ENCODE measurements at places on chromosomes 2 and 18.

DNA sequence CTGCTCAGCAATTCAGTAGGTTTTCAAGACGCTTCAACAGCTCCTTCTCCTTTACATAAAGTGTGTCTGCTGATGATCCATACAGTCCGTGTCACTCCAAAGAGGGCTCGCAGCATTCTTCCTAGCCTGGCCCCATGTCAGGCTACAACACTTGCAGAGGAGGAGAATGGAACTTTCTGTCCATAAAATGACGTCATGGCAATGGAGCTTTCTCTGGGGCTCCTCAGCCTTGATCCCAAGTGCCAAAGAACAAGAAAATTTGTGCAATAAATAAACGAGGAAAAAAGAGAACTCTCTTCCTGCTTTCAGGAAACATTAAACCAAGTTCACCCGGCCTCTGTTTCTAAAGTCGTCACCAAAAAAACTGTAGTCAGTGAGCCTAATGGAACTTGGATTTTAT is 199.5 kb upstream of the MEIS1 start:
- no peak for DNase-seq

- no peak for DNase-seq
These were observed 46.8 kb upstream of the GPC1 start for GRCh38 chr2:240388471-240389301.

- DNase-seq = peak; percentile 80
These were observed 7.6 kb downstream of the CTIF start for GRCh38 chr18:48546396-48546795.

DNA sequence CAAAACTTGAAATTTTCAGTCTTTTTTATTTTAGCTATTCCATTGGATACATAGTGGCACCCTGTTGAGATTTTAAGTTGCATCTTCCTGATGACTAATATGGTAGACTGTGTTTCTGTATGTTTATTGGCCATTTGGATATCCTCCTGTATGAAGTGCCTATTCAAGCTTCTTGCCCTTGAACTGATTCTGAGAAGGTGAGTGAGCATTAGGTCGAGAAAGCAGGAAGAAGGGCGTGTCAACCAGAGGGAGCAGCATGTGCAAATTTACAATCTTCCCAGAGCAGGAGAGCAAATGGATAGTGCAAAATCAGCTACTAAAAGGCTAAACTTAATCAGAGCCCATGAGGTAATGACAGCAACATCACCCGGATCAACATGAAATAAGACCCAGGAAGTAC is 8.6 kb downstream of the INPP1 start:
- no peak for DNase-seq

DNA sequence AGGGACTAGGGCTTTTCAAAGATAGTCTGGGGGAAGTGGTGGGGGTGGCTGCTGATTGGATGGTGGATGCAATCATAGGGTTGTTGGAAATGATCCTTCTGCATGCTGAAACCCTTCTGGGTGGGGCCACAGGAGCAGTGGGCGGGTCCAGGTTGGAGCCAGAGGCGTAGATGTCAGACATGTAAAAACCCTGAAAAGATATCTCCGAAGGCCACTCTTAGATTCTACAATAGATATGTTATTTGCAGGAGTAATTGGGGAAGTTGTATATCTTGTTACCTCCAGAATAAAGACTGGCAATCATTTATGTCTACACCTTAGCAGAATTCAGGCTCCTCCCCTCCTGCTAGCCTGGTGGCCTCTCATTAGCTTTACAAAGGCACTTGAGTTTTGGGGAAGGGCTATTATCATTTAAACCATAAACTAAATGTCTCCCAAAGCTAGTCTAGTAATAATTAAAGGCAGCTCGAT is 8.2 kb upstream of the FAM98A start:
- DNase-seq = no peak

- no peak for DNase-seq
These were observed 17.4 kb downstream of the COPS7B start for GRCh38 chr2:231803501-231804138.

GRCh38 chr18:13441736-13442135 is 223.2 kb downstream of the LDLRAD4 start:
- no peak for DNase-seq

- DNase-seq = no peak
These were observed 289.5 kb upstream of the MYT1L start for GRCh38 chr2:2620604-2621003.

DNA sequence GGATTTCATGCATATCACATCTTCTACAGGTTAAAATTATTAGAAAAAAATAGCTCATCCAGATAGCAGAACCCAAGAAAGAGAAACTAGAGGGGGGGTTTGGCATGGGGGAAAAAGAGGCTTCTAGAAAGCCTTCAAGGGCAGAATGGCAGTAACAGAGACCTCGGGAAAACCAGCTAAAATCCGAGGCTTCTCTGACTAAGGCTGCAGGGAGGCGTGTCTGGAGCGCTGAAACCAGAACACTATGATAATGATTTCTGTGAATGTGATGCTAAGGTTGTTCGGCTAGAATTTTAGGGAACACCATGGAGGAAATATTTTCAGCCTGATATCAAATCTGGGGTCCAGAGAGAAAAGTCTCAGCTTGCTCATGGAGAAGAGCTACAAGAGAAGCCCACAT is 73.0 kb downstream of the ATP8B1 start:
- DNase-seq = no peak

DNA sequence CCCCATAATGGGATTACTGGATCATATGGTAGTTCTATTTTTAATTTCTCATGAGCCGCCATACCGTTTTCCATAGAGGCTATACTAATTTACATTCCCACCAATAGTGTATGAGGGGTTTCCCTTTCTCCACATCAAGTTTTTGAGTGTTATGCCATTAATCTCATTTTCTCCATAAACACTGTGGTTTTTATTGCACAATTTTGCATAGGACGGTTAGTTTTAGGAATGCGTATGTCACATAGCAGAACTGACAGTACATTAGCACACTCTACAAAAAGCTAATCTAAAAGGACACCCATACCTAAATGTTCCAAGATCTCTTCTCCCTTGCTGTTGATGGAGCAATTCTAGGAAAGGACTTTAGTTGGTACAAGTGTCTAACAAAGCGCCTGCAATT is 32.5 kb downstream of the DARS1 start:
- peak; percentile 16 for DNase-seq

DNA sequence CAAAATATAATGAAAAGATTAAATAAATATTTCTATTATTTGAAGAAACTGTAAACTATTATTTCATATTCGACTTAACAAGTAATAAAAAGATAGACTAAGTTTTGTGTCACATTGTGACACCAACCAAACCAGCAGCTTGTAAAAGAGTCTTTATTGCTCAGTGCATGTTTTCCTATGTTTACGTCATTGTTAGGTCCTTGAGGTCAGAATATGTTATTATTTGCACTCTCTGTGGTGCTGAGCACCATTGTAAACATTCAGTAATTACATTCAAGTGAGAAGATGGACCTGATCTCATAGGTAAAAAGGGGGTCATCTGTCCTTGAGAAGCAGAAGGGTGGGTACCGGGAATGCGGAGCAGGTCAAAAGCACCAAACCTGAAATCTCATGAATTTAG is 1999.1 kb upstream of the CELF4 start:
- no peak for DNase-seq

- DNase-seq = no peak
These were observed 94.2 kb downstream of the LRRC30 start for GRCh38 chr18:7325126-7325430.

DNA sequence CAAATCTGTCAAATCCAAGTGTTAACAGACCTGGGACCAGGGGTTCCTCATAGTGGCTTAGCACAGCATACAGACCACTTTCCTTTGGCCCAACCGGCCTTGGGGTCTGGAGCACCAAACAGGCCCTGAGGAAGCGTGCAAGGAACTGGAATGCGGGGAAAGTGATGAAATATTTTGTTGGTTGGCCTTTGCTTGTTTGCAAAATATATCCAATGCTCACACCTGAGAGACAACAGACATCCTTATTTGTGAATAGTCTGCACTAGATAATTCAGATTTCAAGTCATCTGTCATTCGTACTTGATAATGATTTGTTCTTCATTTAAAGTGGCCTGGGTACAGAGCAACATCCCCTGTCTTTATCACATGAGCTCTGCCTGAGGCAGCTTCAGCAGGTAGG is 43.5 kb downstream of the ABCG8 start:
- DNase-seq = no peak

DNA sequence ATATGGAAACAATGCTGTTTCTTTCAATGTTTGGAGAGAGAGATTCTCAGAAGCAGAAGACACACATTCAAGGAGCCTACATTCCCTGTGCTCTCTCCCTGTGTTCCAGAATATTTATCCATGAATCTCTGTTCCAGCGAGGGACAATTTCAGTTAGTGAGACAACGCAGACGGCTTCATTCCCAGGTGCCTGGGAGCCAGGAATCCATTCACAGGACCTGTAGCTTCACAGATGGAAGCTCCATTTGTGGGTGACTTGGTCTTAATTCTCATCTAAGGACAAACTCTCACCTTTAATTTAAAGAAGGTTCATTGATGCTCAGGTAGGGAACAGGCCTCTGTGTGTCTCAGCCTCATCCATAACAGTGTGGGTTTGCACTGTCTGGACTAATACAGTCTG is 1156.6 kb downstream of the RPIA start:
- no peak for DNase-seq

GRCh38 chr2:217228732-217229131 is 368.9 kb upstream of the TNP1 start:
- no peak for DNase-seq

DNA sequence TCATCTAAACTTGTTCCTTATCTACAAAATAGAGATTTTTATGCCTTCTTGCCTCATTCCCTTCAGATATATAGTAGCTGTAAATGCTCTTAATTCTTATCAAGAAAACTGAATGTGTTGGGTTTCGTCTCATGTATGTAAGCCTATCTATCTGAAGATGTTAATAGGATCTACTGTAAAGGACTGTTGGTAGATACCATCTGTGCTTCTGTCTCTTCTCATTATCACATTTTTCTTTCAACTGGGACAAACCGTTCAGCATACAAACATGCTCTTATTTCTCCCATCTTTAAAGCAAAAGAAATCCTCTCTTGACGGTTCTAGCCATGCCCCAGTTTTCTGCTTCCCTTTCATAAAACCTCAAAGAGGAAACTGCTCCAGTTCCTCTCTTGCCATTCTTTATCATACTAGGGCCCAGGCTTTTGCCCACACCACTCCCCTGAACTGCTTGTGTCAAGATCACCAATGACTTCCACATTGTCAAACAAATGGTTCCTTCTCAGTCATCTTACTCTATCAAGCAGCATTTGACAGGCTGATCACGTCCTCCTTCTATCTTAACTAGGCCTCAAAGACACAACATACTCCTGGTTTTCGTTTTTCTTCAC is 88.7 kb downstream of the ARHGEF33 start:
- no peak for DNase-seq

DNA sequence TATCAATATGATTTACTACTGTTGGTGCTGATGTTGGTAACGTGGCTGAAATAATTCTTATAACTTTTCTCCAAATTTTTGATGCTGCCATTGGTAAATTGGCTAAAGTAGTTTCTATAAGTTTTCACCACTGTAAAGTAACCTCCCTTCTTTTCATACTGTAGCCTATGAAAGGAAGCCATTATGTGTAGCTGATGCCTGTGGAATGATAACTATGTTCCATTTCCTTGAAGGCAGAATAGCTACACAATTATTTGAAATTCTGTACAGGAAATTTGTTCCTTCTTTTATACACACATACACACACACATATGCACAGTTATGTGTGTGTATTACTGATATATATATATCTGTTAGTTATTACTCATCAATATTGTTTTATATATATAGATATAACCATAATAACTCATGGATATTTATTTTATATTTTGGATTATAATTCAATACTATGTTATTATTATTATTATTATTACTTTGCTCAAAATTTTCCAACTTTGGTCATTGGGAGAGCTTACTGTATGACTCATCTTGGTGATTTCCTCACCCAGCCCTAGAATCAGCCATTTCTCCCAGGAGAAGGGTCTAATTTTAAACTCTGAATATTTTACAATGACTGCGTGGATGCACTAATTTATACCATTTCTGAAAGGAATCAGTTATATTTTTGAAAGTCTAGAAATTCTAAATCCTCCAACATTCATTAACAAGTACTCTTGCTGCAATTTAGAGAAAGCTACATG is 1677.7 kb downstream of the SUCLG1 start:
- peak; percentile 41 for DNase-seq

Data from fibroblast of skin of scalp (primary cell).